ENCODE measurements at places on chromosomes 11 and 22.
A peak's percentile ranks its signal among the peaks of the same experiment; 100 is the strongest.

DNA sequence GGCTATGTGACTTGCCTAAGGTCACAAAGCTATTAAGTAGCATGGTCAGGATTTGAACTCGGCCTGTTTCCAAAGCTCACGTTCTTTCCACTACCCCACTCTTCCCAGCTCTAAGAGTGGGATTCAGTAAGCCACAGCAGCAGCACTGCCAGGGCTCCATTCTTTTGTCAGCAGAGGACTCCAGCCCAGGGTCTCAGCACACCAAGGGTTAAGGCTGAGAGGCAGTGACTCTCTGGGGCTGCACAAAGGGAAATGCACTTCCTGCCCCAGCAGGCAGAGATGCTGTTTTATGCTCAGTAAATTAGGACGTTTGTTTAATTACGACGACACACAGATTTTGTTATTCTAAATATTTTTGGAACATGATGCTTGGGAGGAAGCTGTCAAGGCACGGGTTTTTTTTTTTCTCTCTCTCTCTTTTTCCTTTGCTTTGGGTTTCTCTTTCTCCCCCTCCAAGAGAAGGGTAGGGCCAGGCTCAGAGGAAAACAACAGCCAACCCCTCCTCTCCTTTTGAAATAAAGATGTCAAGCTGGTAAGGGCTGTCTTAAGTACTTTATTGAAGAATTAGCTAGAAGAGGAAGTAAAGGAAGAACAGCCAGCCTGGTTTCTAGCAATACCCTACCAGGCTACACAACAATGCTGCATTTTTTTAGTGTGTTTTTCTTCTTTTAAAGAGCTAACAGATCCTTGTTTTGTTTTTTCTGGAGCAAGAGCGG, 2.8 kb downstream of the MYH9 start:
- no peak for DNase-seq

DNA sequence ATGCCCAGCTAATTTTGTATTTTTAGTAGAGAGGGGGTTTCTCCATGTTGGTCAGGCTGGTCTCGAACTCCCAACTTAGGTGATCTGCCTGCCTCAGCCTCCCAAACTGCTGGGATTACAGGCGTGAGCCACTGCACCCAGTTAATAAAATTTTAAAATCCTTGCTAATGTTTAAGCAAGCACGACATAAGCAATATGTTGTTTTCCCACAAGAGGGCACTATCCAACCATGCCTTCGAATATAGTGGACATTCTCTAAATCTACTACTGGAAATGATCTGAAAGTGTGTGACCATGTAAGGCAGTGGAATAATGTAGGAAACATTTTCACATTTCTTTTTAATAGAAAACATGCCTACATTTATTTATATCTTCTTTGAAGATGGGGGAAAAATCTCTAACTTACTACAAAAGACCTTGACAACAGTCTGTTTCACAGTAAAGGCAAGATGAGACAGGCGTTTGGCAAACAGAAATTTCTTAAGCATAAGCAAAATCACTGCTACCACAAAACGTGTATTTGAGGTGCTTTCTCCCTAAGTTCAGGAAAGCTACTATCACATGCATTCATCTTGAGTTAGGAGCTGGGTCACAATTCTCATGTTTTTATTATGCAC, 38.2 kb downstream of the PITPNB start:
- DNase-seq: peak; percentile 38

DNA sequence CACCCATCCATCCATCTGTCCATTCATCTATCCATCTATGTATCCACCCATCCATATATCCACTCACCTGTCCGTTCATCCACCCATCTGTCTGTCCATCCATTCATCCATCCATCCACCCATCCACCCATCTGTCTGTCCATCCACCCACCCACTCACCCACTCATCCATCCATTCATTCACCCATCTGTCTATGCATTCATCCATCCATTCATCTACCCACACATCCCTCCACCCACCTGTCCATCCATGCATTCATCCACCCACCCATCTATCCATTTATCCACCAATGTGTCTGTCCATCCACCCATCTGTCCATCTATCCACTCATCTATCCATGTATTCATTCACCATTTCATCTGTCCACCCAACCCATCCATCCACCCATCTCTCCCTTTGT, 33.3 kb downstream of the NADSYN1 start:
- DNase-seq: no peak

DNA sequence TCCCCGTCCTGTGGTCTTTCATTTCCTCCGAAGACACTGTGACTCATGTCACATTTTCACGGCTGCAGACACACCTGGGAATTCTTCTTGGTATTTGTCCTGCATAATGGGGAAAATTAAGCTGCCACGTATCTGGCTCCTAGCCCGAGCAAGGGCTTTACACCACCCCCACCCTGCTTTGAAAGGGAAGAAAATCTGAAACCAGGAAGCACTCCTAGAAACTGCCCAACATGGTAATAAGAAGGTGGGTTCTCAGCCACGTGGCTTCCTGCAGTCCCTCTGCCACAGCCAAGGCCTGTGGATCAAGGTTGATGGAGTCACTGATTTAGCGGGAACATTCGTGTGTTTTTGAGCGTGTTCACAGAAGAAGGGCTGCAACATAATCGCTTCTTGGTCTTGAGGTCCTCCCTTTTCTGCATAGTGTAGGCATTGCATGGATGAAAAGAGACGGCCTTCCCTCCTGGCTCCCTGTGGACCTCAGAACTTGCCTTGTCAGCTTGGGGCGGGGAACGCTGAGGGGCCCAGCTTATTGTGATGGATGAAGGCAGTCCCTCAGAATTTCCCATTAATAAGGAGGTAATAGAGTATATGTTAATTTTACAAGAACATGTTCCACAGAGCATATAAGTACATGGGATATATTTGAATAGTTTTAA, 292.0 kb downstream of the NTM start:
- no peak for DNase-seq

DNA sequence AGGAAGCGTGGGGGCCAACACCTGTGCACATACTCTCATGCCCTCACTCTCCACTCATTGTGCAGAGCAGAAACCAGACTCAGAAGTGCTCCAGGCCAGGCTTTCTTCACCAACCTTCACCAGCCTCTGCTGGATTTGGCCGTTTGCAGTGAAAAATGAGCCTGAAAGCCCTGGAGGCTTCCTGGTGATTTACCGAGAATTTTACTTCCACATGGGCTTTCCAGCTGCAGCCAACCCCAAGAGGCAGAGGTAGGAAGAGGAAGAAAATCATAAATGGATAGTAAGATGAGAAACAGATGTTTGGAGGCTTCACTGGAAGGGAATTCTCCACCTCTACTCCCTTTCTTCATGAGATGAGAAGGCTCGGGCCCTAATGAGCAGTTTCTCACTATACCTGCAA, 155.4 kb downstream of the ETS1 start:
- no peak for DNase-seq

GRCh38 chr11:111635706-111636045, 33.4 kb downstream of the SIK2 start:
- no peak for DNase-seq

DNA sequence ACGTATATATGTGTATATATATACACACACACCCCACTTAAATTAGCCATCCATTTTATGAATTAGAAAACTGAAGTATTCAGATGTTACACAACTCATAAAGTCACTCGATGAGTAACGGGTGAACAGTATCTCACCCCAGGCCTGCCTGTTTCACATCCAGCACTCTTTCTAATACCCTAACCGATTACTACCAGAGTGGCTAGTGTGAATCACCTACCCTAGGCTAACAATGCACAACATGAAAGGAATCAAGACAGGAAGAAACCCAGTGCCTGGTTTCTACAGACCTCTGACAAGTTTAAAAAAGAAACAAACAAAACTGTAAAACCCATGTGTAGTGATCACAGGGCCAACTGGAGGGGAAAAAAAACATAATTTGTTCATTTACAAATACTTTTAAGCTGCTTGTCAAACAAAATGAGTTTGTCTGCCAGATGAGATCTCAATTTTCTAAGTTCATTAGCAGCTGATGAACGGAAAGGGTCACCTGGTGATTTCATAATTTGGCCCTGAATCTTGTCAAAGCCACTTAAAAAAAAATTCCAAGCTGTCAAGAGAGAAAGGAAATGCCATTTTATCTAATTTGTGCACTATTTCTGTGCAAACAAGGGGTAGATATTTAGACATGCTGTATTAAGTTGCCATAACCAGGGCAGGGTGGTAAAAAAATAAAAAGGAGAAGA, 134.8 kb downstream of the LARGE1 start:
- no peak for DNase-seq

- DNase-seq: no peak
Observed at GRCh38 chr11:66232769-66233168, 35.7 kb upstream of the RAB1B start.

- DNase-seq: no peak
Observed at GRCh38 chr11:46527591-46528130, 66.2 kb downstream of the AMBRA1 start.

- no peak for DNase-seq
Observed at GRCh38 chr11:35157814-35158700, 19.1 kb downstream of the CD44 start.

DNA sequence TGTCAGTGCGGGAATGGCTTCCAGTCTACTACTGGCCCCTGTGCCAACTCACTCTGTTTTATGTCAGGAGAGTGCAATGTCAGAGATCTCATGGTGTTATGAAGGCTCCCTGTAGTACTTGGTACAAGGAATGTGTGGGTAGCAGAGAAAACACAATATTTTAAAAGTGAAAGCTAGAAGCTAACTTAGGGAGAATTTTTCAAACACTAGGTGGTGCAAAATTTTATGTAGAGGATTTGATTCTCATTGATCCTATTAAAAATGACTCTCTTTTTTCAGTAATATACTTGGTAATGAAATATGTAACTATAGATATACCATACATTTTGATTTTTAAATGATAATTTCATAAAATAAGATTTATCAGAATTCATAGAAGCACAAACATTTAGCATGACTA, 134.7 kb downstream of the JRKL start:
- no peak for DNase-seq

DNA sequence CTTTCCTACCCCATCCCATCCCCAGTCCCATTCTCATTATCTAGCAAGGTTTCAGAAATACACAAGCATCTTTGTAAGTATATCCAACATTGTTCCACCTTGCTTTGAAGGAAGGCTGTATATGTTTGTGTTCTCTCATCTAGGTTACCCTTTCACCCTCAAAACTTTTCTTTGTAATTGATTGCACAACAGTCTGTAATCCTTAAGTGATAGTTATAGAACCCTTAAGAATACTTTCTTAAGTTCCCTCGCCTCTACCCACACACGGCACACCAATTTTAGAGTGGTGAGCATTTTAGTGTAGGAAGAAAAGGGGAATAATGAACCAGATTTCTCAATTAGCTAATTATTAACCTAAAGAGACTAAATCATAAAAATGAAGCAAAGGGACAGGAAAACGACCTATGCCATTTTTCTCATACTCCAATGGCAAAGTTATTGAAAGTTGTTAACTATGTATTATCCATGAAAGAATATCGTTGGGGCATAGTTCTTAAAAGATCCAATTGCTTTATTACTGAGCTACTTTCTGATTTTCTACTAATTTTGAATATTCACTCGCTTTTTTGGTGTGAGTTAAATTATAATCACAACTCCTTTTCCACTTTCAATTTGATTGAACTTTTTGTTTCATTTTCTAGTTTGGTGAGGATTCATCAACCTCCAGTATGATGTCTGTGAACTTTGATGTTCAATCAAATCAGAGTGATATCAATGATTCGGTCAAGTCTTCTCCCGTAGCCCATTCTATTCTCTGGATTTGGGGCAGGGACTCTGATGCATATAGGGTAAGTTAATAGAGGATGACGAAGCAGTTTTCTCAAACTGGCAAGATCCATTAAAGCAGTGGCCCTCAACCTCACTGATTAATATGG, 44.9 kb downstream of the TTC17 start:
- no peak for DNase-seq

DNA sequence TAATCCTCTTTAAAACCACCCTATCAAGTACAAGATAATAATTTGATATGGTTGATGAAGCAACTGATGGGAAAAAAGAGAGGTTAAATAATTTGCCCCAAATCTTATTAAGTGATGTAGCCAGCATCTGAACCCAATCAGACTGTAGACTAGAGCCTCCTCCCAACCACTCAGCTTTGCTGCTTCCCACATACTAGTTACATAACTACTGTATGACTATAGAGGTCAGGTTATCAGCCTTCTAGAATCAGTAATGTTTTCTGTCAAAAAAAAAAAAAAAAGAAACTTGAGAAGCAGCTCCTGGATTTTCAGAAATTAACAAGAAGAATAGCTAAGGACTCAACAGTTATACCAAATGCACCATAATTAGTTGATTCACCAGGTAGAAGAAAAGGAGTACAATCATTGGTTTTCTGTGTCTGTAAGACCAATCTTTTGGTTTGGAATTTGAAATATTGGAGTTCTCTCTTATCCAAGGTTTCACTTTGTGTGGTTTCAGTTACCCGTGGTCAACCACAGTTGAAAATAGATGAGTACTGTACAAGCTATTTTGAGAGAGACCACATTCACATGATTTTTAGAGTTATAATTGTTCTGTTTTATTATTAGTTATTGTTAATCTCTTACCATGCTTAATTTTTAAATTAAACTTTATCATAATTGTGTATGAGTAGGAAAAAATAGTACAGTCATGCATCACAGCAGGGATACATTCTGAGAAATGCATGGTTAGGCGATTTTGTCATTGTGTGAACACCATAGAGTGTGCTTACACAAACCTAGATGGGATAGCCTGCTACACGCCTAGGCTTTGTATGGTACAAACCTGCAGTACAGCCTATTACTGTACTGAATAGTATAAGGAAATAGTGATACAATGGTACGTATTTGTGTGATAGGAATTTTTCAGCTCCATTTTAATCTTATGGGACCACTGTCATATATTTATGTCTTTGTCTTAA, 72.2 kb downstream of the PDHX start:
- DNase-seq: no peak

DNA sequence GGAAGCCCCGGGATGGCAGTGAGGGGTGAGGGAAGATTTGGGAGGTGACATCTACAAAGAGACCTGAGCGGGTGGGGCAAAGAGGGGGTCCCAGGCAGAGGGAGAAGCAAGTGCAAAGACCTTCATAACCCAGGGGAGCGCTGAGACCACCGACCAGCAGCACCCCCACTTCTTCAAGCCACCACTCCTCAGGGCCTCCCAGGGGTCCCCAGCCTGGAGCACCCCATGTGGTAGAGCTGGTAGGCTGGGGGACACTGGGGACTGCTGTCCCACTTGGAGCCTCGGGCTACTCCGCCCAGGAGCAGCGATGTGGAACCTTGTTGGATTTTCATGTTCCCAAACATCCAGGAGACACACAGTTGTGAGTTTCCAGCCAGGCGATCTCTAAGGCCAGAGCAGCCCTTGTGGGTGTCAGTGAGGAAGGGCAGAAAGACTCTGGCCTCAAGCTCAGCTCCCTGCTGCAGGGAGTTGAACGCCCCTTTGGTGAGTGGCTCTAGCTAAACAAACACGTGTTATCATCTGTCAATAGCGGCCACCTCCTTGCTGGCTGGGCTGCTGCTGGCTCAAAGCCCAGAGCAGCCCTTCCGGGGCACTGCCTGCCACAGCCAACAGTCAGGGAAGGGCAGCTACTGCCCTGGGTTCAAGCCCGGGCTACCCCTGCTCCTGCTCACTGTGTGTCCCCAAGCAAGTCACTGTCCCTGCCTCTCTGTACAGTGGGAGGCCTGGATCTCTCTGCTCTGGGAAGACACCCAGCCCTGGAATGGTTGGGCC, 25.7 kb upstream of the CHKA start:
- DNase-seq: peak; percentile 71

- DNase-seq: no peak
Observed at GRCh38 chr22:32700191-32700882, 101.2 kb upstream of the TIMP3 start.

- DNase-seq: no peak
Observed at GRCh38 chr22:27068121-27068520, 410.7 kb downstream of the MIAT start.

GRCh38 chr11:57917632-57918031, 106.0 kb upstream of the OR9Q1 start:
- no peak for DNase-seq

- no peak for DNase-seq
Observed at GRCh38 chr11:133828871-133829270, 16.4 kb downstream of the SPATA19 start.
